H9 (cell line): ENCODE measurements at places on chromosomes 4 and X. TPM values are rescaled to one million over a fixed set of nuclear protein-coding genes. Genes with fewer than 3 reads are reported as not detected.

- no peak overlapping the region for H3K4me3 ChIP-seq
- no peaks in the 10 kb centered on the region for H3K36me3 ChIP-seq
- H3K27me3 ChIP-seq = no peaks in the 10 kb centered on the region
- DNase-seq = no peak
- no peak overlapping the region for H3K27ac ChIP-seq
- H3K4me1 ChIP-seq = no peaks in the 10 kb centered on the region
Measured at GRCh38 chr4:124203613-124204238, 508.8 kb downstream of the ANKRD50 start.

DNA sequence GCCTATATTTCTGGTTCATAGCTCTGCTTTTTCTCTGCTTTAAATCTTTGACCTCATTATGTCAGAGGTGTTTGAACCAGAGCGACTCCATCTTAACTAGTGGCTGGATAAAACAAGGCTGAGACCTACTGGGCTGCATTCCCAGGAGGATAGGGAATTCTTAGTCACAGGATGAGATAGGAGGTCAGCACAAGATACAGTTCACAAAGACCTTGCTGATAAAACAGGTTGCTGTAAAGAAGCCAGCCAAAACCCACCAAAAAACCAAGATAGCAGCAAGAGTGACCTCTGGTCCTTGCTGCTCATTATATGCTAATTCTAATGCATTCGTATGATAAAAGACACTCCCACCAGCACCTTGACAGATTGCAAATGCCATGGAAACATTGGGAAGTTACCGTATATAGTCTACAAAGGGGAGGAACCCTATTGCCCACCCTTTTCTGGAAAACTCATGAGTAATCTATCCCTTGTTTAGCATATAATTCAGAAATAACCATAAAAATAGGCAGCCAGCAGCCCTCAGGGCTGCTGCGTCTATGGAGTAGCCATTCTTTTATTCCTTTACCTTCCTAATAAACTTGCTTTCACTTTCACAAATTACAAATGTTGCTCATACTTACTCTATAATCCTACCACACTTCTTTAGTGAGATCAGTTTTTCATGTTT lies 193.9 kb downstream of the NAF1 start:
- no peak overlapping the region for H3K4me3 ChIP-seq
- H3K27ac ChIP-seq = no peak overlapping the region
- no peaks in the 10 kb centered on the region for H3K36me3 ChIP-seq
- no peak for DNase-seq
- H3K4me1 ChIP-seq = no peaks in the 10 kb centered on the region

DNA sequence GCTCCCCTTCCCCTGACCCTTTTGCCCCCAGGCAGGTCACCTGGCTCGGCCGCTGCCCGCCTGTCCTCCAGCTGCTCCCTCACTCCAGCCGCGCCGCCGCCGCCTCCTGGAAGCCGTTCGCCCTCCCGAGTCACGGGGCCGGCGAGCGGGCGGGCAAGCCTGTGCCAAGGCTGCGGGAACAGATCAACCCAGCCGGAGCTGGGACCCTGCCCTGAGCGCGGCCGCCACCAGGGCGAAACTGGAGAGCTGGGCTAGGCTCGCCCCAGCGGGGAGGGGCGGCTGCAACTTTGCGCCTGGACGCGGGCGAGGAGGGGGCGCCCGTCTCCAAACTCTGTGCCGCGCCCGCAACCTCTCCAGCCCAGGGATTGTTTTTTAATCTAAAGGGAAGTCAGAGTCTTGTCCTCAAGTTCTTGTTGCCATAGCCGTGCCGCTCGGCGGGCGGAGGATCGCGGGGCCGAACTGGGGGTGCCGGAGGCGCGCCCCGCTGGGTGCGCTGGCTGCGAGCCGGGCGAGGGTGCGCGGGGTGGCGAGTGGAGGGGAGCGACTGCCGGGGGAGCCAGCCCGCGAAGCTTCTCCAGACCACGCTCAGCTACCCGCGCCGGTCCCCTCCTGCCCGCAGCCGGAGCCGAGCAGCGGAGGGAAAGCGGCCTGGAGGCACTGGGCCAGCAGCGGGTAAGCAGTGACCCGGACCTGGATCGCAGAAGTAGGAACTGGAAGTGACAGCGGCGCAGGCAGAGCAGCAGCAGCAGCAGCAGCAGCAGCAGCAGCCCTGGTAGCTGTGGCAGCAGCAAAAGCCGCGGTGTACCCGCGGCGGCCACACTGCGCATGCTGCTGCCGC lies 13.4 kb downstream of the ARHGEF6 start:
- no peaks in the 10 kb centered on the region for H3K27me3 ChIP-seq
- DNase-seq = peak; percentile 66
- no peaks in the 10 kb centered on the region for H3K4me1 ChIP-seq

DNA sequence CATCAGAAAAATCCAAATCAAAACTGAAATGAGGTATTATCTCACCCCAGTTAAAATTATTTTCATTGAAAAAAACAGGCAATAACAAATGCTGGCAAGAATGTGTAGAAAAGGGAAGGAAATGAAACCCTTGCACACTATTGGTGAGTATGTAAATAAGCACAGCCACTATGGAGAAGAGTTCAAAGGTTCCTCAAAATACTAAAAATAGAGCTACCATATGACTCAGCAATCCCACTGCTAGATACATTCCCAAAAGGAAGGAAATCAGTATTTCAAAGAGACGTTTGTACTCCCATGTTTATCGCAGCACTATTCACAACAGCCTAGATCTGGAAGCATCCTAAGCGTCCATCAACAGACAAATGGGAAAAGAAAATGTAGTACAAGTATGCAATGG lies 932.4 kb downstream of the PCDH18 start:
- H3K27me3 ChIP-seq = no peaks in the 10 kb centered on the region
- H3K4me3 ChIP-seq = no peak overlapping the region
- DNase-seq = no peak
- H3K36me3 ChIP-seq = peaks cover 5% of the 10 kb centered on the region

DNA sequence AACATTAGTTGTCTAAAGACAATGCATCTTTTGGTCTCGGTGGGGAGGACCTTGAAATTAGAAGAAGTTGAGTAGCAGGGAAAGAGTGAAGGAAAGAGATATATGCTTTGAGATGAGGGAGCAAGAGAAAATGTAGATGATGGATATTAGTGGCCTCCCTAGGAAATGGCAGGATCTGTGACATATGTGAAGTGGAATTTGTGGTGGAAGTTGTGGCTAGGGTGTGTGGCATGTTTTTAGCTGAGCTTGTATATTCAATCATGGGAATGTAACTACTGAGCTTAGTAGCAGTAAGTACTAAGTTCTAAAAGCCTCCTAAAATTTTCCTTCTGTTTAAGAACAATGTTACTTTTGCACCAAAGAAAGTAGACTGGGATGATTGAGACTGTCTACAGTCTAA lies 382.8 kb upstream of the CTSO start:
- H3K4me1 ChIP-seq = no peaks in the 10 kb centered on the region
- no peaks in the 10 kb centered on the region for H3K27me3 ChIP-seq
- no peak for DNase-seq
- no peak overlapping the region for H3K4me3 ChIP-seq
- no peak overlapping the region for H3K27ac ChIP-seq
- no peaks in the 10 kb centered on the region for H3K36me3 ChIP-seq

GRCh38 chrX:125131164-125131563 lies 188.5 kb upstream of the TEX13C start:
- peaks cover 2% of the 10 kb centered on the region for H3K36me3 ChIP-seq
- H3K4me3 ChIP-seq = no peak overlapping the region

DNA sequence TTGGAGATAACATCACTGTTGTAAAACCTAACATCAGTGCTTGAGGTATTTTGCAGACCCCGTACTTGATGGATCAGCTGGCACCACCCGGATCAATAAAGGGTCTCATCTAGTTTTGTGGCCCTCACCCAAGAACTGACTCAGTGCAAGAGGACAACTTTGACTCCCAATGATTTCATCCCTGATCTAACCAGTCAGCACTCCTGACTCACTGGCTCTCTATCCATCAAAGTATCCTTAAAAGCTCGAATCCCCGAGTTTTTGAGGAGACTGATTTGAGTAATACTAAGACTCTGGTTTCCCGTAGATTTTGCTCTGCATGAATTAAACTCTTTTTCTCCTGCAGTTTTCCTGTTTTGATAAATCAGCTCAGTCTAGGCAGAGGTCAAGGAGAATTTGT lies 2498.1 kb downstream of the PCDH7 start:
- H3K27ac ChIP-seq = no peak overlapping the region
- H3K36me3 ChIP-seq = no peaks in the 10 kb centered on the region
- no peak for DNase-seq
- no peaks in the 10 kb centered on the region for H3K4me1 ChIP-seq

DNA sequence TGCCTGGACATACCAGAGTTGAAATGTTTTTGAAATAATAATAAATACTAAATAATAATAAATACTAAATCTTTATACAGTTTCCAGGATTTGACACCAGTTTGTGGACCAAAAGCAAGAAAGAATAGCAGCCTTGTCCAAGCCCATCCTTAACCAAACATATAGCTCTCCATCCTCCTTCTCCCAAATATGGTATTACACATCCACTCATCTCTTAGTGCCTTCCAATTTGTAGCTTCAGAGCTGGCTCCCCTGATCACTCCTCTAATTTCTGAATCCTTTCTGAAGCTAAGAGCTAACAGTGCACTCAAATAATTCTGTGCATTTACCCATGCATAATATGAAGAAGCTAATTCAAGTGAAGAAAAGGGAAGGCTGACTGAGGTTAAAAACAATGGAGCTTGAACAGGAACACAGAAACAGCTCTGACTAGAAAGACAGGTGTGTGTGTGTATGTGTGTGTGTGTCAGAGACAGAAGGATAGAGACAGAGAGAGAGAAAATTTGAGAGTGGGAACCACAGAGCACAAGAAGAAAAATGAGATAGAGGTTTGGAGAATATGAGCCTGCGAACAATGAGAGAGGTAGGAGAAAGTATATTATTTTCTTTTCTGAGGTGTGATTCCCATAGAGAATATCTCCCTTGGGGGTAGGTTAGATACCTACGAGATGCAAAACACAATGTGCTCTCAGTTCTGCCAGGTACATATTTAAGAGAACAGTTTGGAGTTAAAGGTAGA lies 123.5 kb downstream of the CAMK2D start:
- H3K27ac ChIP-seq = no peak overlapping the region
- no peaks in the 10 kb centered on the region; the same call in 1 of the 2 replicates for H3K4me1 ChIP-seq
- H3K36me3 ChIP-seq = no peaks in the 10 kb centered on the region
- DNase-seq = no peak

GRCh38 chrX:112832481-112833095 lies 8.0 kb downstream of the AMOT start:
- no peak overlapping the region for H3K27ac ChIP-seq
- peak; percentile 74 for DNase-seq
- H3K4me1 ChIP-seq = peaks cover 7% of the 10 kb centered on the region; the same call in 1 of the 2 replicates
- no peak overlapping the region for H3K4me3 ChIP-seq
- no peaks in the 10 kb centered on the region for H3K36me3 ChIP-seq

GRCh38 chr4:114271031-114271430 lies 291.6 kb upstream of the ARSJ start:
- no peak overlapping the region for H3K4me3 ChIP-seq
- no peaks in the 10 kb centered on the region for H3K27me3 ChIP-seq
- no peak overlapping the region for H3K27ac ChIP-seq
- no peaks in the 10 kb centered on the region for H3K4me1 ChIP-seq
- no peak for DNase-seq

GRCh38 chrX:127057891-127058619 lies 238.5 kb downstream of the PRR32 start:
- H3K36me3 ChIP-seq = peaks cover 9% of the 10 kb centered on the region; the same call in 1 of the 2 replicates
- H3K27me3 ChIP-seq = no peaks in the 10 kb centered on the region
- no peak overlapping the region for H3K4me3 ChIP-seq
- no peak for DNase-seq

GRCh38 chr4:48175806-48176205 lies 41.8 kb upstream of the TXK start:
- H3K4me3 ChIP-seq = no peak overlapping the region
- peaks cover 13% of the 10 kb centered on the region; the same call in 1 of the 2 replicates for H3K4me1 ChIP-seq
- peaks cover 6% of the 10 kb centered on the region for H3K36me3 ChIP-seq

- no peaks in the 10 kb centered on the region for H3K4me1 ChIP-seq
- H3K36me3 ChIP-seq = peaks cover 8% of the 10 kb centered on the region; the same call in 1 of the 2 replicates
- no peak for DNase-seq
- H3K4me3 ChIP-seq = no peak overlapping the region
Measured at GRCh38 chr4:67468830-67469229, 76.5 kb downstream of the CENPC start.

- peaks cover 2% of the 10 kb centered on the region; the same call in 1 of the 2 replicates for H3K27me3 ChIP-seq
- H3K27ac ChIP-seq = no peak overlapping the region
- no peaks in the 10 kb centered on the region; the same call in 1 of the 2 replicates for H3K4me1 ChIP-seq
- DNase-seq = peak; percentile 39
- H3K36me3 ChIP-seq = no peaks in the 10 kb centered on the region
Measured at GRCh38 chr4:174714393-174715211, 114.4 kb downstream of the GLRA3 start.

DNA sequence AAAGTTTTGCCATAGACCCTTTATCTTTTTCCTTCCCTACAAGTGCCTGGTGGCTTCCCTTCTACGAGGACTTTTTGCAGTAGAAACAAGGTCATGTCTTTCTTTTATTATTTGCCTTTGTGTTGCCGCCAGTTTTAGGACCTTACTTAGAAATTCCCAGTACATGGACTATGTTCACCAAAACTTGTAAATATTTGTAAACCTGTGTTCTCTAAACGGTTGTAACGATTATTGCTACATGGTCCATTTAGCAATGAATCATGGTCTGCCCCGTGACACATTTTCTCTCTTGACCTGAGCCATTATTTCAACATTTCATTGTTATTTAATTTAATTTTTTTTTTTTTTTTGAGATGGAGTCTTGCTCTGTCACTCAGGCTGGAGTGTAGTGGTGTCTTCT lies 110.7 kb downstream of the MFAP3L start:
- H3K4me1 ChIP-seq = no peaks in the 10 kb centered on the region; the same call in 1 of the 2 replicates
- no peak for DNase-seq
- H3K36me3 ChIP-seq = peaks cover 25% of the 10 kb centered on the region
- H3K27ac ChIP-seq = no peak overlapping the region
- no peak overlapping the region for H3K4me3 ChIP-seq
- H3K27me3 ChIP-seq = no peaks in the 10 kb centered on the region

GRCh38 chr4:70651864-70652506 lies 14.3 kb downstream of the JCHAIN start:
- H3K27me3 ChIP-seq = no peaks in the 10 kb centered on the region
- no peak overlapping the region for H3K27ac ChIP-seq
- DNase-seq = peak; percentile 30
- no peak overlapping the region for H3K4me3 ChIP-seq
- H3K36me3 ChIP-seq = no peaks in the 10 kb centered on the region
- H3K4me1 ChIP-seq = no peaks in the 10 kb centered on the region; the same call in 1 of the 2 replicates

The SEC24D gene
- 59.1 and 61.5 TPM in 2 replicates for total RNA-seq

The TET2 gene
- total RNA-seq = 3.1 and 3.5 TPM in 2 replicates

The IL13RA2 gene
- total RNA-seq = not detected in 2 replicates

The OCRL gene
- 30.1 and 31.4 TPM in 2 replicates for total RNA-seq

The GABRQ gene
- 3.8 and 3.9 TPM in 2 replicates for total RNA-seq

The SRPX gene
- 2.5 and 2.8 TPM in 2 replicates for total RNA-seq

The MUC7 gene
- total RNA-seq = not detected in 2 replicates

The CT45A1 gene
- total RNA-seq = not detected in 2 replicates

The DLG3 gene
- 71.2 and 71.6 TPM in 2 replicates for total RNA-seq

The ZFX gene
- total RNA-seq = 66.8 and 70.8 TPM in 2 replicates

The HAND2 gene
- not detected in 2 replicates for total RNA-seq

The MAGEA8 gene
- not detected in 2 replicates for total RNA-seq

The STBD1 gene
- total RNA-seq = 1.1 TPM in 2 replicates

The DCUN1D4 gene
- 44.5 and 46.7 TPM in 2 replicates for total RNA-seq
